ENCODE measurements at places on chromosomes 4 and X. TPM values are rescaled to one million over a fixed set of nuclear protein-coding genes. Genes with fewer than 3 reads are reported as not detected.

The APLN gene
- 17.3 TPM for polyA plus RNA-seq

The TENM3 gene
- 19.5 TPM for polyA plus RNA-seq

The RADX gene
- polyA plus RNA-seq, result 2.2 TPM

The NRK gene
- 179 TPM for polyA plus RNA-seq

The CXorf58 gene
- polyA plus RNA-seq, result not detected

The CCDC160 gene
- polyA plus RNA-seq, result 0.24 TPM

The ARHGAP24 gene
- 48.6 TPM for polyA plus RNA-seq

All from muscle of leg (tissue), 16 donors.